Anterior cingulate cortex (tissue), 58 donors: ENCODE measurements at places on chromosomes 3 and 15.

DNA sequence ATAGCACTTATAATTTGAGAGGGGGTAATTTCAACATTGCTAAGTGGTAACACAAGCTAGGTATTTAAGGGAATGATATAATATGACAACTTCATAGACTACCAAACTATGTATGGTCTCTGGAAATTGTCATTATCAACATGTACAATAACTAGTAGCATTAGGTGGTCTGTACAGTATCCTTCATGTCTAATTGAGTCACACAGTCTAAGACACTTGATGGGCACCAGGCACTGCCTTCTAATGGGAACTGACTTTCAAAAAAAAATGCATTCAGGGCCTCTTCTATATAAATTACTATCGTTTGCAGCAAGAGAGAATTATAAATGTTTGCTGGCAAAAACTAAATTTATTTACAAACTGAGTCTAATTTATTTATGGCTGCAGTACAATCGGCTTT is 271.8 kb downstream of the MECOM start:
- DNase-seq, result no peak

DNA sequence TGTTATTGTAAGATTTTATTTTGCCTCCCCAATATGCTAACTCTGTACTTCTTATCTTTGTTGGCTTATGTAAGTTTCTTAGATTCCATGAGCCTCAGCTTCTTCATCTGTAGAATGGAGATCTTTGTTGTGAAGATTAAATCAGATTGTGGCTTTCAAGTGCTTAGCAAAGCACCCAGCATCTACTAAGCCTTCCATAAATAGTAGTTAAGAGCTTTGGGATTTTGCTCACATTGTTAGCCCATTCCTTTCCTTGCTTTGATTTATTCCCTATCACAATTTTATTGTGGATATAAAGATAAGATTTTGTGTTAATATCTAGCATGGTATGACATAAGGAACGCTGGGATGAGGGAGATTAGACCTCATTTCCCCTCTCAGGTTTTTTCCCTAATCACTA is 501.4 kb downstream of the PYDC2 start:
- DNase-seq, result no peak

- no peak for DNase-seq
Observed at GRCh38 chr3:12194669-12195161, 36.0 kb upstream of the TIMP4 start.

GRCh38 chr3:156586905-156587759 is 32.2 kb upstream of the SSR3 start:
- DNase-seq, result no peak

DNA sequence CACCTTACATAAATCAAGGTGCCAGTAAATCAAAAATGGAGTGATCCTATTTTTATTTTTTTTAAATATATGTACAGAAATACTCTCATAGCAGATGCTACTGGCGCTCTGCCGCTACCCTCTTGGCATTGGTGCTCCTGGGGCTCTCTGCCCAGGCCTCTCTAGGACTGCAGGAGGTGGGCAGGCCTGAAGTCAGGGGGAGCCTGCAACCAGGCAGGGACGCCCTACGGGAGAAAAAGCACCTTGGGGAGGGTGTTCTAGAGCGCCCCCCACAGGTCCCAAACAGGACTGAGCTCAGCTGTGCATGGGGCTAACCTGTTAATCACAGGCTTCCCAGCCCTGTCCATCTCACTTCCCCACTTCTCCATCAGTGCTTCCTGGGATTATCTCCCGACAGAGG is 192.5 kb downstream of the SHQ1 start:
- no peak for DNase-seq

DNA sequence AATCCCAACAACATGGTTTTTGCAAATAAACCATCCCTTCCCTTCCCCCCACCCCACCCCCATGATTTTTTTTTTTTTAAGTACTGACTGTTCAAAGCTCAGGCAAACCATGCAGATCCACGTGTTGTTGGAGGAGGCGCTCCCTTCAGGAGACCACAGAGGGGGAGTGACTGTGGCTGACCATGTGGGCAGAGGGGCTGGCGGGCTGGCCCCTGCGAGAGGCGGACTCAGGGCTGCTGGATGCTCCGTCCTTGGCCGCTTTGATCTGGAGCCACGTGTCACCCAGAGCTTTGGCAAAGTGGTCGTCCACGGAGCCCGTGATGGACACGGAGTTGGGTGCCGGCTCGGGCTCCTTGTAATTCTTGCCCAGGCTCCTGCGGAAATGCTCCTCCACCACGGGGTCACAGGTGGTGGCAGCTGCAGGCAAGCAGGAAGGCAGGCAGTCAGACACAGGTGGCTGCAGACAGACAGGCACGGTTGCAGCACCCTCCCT is 85.3 kb downstream of the VGLL4 start:
- DNase-seq, result no peak

GRCh38 chr15:31147944-31148296 is 46.4 kb upstream of the TRPM1 start:
- no peak for DNase-seq

DNA sequence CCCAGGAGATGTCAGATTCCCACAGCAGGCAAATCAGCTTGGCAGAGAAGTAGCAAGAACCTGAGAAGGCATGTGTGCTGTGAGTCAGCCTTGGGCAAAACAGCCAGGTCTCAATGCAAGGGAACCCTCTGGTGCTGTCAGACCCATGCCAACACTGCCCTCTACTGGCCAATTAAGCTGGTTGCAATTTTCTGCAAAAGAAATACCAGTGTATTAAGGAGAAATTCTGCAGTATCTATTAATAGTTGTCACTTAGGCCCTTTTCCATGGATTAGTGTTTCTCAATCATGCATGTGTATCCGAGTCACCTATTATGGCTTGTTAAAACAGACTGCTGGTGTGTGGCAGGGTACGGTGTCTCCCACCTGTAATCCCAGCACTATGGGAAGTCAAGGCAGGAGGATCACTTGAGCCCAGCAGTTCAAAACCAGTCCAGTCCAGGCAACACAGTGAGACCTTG is 26.2 kb downstream of the MAP4 start:
- peak; percentile 51 for DNase-seq

DNA sequence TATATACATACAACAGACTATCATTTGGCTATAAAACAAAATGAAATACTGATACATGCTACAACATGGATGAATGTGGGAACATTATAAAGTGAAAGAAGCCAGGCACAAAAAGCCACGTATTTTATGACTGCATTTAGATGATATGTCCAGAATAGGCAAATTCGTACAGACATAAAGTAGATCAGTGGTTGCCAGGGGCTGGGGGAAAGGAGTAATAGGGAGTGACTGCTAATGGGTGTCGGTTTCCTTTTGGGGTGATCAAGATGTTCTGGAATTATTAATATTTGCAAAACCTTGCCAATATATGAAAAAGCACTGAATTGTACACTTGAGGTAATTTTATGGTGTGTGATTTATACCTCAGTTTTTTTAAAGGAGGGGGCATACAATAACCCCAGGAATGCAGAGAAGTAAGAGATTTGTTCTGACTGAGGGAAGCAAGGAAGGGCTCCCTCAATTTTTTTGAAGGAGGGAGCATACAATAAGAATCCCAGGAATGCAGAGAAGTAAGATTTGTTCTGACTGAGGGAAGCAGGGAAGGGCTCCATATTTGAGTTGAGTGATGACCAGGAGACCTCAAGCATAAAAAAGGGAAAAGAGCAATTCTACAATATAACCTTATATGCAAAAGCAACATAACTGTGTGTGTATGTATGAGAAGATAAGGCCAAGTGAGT is 6.2 kb downstream of the PSMD6 start:
- DNase-seq, result no peak

DNA sequence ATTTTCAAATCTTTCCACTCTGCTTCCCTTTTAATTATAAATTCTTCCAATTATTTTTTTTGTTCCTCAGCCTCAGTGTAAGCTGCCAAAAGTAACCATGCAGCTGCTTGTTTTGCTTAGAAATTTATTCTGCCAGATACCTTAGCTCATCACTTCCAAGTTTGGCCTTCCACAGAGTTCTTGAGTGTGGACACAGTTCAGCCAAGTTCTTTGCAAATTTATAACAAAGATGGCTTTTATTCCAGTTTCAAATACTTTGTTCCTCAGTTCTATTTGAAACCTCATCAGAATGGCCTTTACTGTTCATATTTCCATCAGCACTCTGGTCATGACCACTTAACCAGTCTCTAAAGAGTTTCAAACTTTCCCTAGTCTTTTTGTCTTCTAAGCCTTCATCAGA is 10.3 kb downstream of the RTP1 start:
- DNase-seq, result no peak

GRCh38 chr3:27877061-27878013 is 155.2 kb upstream of the EOMES start:
- DNase-seq, result no peak

- no peak for DNase-seq
Observed at GRCh38 chr3:60095516-60095915, 1045.7 kb upstream of the CFAP20DC start.

DNA sequence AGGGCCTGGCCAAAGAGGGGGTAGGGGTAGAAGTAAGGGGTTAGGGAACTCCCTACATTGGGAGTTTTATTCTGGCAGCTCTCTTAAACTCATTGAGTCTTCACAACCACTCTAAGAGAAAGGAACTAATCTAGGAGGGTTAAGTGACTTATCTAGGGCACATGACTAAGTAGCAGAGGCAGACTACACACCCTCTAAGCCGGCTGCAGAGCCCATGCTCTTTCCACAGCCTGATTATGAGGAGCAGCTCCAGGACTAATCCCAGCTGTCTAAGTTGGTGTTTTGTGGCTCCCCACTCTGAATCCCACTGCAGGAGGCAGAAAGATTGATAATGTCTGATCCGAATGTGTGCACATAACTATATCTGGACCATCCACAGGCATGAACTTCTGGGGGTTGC is 374.6 kb downstream of the EPHB1 start:
- DNase-seq, result no peak

- no peak for DNase-seq
Observed at GRCh38 chr3:50302095-50303012, 1.0 kb downstream of the HYAL1 start.

- DNase-seq, result no peak
Observed at GRCh38 chr3:49294343-49294742, 17.3 kb upstream of the C3orf62 start.

DNA sequence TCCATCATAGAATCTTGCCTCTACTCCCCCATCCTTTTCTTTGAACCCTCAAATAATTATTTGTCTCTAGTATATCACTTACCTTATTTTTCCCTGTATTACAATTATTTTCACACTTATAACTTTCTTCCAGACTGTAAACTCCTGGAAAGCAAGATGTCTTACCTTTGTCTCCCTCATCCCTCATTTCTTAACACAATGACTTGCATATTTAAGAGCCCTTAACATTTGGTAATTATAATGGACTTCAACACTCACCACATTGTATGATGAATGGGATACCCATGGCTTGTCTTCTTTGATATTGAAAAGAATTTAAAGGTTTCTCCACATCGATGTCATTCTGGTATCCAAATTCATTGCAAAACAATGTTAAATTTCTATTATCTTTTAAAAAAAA is 81.4 kb upstream of the GUCA1C start:
- no peak for DNase-seq

- DNase-seq, result no peak
Observed at GRCh38 chr3:172142864-172143451, 103.6 kb downstream of the FNDC3B start.

DNA sequence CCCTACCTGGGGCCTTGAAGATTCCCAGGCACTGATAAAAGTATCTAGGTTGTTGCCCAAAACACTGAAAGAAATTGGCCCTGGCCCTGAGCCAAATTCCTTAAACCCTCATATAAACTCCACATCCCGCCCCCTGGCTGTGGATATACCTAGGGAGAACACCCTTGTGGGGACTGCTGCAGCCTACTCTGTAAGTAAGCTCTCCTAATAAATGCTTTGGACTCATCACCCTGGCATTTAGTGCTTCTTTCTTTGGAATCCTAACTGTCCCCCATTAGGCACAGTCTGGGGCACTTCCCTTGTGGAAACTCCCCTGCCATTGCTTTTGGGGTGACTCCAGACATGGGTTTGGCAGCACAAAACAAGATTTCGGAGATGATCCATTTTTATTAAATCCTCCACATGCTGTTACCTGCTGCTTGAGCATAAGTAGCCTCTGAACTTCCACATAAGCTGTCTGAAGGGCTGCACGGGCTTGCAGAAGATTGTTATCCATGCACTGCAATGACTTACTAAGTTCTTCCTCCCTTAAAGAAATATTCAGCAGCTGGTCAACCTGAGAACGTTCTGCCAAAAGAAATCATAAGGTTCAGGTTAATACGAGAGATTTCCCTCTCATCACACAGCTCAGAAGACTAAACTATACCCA is 46.4 kb downstream of the ZNF106 start:
- no peak for DNase-seq

GRCh38 chr3:59316688-59317275 is 267.0 kb upstream of the CFAP20DC start:
- no peak for DNase-seq

DNA sequence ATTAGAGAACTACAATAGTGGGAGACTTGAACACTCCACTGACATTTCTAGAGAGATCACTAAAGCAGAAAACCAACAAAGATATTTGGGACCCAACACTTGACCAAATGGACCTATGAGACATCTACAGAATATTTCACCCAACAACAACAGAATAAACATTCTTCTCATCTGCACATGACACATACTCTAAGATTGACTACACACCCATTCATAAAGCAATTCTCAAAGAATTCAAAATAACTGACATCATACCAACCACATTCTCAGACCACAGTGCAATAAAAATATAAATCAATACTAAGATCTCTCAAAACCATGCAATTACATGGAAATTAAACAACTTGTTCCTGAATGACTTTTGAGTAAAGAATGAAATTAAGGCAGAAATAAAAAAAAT is 473.7 kb downstream of the LPP start:
- no peak for DNase-seq

- DNase-seq, result no peak
Observed at GRCh38 chr15:66069751-66070150, 183.8 kb downstream of the MEGF11 start.

GRCh38 chr3:169529013-169529412 is 134.5 kb downstream of the MECOM start:
- no peak for DNase-seq

- no peak for DNase-seq
Observed at GRCh38 chr3:183210862-183211341, 42.2 kb upstream of the B3GNT5 start.

- DNase-seq, result no peak
Observed at GRCh38 chr3:97996988-97997387, 24.8 kb upstream of the RIOX2 start.

DNA sequence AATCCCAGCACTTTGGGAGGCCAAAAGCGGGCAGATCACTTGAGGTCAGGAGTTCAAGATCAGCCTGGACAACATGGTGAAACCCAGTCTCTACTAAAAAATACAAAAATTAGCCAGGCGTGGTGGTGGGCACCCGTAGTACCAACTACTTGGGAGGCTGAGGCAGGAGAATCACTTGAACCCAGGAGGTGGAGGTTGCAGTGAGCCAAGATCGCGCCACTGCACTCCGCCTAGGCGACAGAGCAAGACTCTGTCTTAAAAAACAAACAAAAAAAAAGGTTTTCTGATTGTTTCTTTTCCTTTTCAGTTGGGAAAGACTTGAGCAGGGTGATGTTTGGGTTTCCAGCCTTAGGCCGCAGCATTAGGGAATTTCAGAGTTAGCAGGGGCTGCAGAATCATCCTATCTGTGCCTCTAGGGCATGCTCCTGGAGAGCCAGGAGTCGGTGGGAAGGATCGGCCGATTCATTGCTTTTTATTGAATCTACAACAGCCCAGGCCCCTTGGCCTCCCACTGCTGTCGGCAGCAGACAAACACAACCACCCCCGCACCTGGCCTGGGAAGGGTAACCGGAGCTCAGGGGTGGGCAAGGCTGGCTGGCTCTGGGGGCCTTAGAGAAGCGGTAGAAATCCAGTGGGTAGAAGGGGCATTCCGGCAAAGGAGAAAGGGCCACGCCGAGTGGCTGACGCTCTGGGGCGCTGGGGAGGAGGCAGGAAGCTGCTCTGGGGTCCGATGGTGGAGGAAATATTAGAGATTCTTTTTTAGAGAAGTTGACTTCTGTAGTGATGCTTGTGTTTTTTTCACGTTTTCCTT is 6.3 kb downstream of the CHAC1 start:
- DNase-seq, result no peak
